ENCODE measurements at places on chromosomes 16 and 17.

DNA sequence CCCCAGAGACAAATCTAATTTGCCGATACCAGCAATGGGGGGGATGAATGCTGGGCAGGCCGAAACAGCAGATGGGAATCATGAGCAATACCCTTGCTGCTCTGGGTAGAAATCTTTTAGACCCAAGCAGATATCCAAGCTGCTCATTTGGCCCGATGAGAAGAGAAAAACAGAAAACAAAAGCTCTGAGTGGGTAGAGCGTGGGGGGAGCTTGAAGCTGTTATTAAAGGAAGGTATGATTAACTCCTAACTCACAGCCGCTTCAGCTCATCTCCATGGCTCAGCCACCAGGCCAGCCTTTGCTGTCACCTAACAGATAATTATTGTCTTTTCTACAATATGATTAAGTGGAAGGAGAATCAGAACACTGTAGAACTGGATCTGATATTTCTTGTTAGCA, 58.3 kb downstream of the VPS35L start:
- DNase-seq, result no peak

GRCh38 chr17:30005709-30006320, 64.4 kb downstream of the EFCAB5 start:
- DNase-seq, result peak; percentile 5

- no peak for DNase-seq
Measured at GRCh38 chr17:81403671-81404534, 8.6 kb downstream of the BAHCC1 start.

GRCh38 chr17:859824-860195, 77.7 kb downstream of the MRM3 start:
- no peak for DNase-seq

DNA sequence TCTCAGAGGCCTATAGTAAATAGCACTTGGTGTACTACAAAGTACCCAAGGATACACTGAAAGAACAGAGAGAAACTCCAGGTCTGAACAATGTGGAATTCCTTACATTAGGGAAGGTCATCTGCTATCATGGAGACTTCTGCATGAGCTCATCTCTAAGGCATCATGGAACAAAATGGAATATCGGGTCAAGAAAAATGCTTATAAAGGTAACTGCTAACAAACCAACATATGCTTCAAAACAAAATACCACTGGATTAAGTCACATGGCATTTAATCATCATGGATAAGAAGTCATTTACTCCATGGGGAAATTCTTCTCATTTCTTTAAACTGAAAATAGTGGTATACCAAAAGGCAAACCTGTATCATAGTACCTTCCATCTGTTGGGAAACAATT, 34.2 kb downstream of the TXNDC11 start:
- DNase-seq, result peak; percentile 56

DNA sequence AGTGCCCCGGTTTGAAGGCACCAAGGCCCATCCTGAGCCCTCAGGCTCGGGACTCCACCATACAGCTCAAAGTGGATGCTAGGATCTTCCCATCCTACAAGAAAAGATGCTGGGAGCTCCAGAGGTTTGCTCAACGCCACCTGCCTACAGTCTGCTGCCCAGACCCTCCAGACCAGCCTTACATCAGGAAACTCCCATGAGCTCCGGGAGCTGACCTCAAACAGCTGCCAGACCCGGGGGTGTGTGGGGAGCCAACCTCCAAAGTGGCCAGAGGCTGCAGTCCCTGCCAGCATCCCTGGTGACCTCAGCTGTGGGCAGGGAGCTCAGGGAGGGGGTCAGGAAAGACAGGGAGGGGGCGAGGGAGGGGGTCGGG, 43.8 kb downstream of the C16orf82 start:
- no peak for DNase-seq

DNA sequence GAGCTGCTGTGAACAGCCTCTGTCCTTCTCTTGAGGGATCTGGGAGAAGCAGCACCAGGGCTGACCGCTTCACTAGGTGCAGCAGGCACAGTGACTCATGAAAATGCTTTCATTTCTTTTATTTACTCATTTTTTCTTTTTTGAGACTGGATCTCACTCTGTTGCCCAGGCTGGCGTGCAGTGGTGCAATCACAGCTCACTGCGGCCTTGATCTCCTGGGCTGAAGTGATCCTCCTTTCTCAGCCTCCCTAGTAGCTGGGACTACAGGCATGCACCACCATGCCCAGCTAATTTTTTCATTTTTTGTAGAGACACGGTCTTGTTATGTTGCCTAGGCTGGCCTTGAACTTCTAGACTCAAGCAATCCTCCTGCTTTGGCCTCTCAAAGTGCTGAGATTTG, 216.8 kb upstream of the EEF2KMT start:
- DNase-seq, result no peak

DNA sequence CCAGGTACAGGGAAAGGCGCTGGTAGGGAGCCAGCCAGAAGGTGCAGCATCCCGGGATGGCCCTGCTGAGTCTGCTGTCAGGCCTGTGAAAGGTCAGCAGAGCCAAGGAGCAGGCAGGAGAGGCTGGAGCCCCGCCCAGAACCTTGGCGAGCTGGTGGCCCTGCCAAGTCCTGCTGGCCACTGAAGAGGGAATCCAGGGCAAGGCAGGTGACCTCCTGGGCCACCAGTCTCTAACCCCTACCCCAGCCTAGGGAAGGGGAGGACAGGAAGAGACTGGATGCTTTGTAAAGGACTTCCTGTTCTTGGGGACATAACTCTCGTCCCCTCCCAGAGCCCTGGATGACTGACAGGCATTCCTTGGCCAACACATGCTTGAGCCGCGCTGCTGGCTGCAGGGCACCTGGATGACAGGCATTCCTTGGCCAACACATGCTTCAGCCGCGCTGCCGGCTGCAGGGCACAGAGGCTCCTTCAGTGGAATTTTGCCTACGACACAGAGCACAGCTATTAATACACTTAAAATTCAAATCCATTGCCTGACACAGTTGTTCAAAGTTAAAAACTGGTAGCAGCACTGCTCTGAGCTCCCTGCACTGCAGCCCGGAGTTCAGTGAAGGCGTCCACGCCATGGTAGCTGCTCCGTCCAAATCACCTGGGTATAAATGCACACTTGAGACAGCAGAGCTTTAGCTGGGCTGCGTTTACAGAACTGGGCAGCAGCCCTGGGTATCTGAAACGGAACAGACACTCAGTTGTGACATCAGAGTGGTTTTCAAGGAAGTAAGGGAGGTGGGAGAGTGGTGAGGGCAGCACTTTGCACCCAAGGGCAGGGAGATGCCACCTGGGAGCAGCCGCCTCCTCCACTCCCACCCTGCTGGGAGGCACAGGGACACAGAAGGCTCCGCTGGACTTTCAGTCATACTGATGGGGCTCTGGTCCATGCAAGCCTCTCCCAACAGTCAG, 2.0 kb upstream of the BRICD5 start:
- no peak for DNase-seq

DNA sequence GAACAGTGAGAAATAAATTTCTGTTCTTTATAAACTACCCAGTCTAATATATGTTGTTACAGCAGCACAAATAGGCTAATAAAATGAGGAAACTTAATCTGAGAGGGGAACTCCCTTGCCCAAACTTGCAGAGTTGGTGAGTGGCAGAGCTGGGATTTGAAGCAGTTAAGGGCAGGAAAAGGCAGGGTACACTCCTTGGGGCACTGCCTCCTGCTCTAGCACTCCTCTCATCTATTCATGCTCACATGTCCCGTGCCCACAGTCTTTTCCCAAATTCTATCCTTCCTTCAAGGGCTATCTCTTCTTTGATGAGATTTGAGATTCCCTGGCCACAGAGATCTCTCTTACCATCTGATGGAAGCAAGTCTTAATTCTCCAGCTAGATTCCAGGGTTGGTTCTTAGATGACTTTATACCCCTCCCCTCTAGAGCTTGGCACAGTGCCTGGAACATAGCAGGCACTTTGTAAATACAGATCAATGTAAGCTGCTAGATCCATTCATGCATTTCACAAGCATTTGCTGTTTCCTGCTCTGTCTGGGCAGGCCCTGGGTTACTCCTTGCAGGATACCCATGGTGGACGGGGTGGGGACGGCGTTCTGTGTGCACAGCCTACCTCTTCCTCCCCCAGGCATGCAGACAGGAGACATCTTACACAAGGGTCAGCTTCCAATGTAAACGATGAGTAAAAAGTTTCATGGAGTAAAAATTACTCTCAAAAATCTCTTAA, 39.2 kb upstream of the ABCC12 start:
- DNase-seq, result peak; percentile 35

DNA sequence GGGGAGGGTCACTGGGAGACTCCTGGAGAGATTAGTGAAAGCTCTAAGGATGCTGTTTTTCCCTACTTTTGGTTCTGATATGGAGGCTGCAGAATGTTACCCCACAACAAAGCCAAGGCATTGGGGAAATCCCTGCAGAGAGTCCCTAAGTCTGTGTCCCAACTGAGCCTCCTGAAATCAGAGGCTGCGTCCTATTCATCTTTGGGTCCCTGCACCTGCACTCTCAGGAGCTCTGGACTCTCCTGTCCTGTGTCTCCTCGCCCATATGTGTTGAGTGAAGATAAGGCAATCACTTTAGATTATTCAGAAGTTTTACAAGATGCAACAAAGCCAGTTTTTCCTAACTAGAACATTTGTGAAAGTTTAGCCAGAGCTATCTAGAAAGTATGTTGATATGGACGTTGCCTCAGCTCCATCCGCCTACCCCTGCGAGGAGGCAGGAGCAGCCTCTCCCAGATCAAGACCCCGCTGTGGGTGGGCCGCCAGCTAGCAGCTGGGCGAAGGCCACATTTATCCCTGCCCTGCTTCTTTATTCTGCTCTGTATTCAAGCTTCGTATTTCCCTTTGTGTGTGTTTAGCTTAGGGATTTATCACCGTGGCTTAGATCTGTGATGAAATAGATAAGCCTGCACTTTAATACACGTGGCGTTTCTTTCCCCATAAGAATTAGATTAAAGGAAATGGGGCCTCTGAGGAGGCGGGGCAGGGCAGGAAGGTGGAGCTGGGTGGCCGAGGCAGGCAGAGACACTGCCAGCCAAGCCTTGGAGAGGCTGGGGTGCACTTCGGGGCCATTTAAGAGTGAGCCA, 37.4 kb downstream of the SHISA6 start:
- no peak for DNase-seq

DNA sequence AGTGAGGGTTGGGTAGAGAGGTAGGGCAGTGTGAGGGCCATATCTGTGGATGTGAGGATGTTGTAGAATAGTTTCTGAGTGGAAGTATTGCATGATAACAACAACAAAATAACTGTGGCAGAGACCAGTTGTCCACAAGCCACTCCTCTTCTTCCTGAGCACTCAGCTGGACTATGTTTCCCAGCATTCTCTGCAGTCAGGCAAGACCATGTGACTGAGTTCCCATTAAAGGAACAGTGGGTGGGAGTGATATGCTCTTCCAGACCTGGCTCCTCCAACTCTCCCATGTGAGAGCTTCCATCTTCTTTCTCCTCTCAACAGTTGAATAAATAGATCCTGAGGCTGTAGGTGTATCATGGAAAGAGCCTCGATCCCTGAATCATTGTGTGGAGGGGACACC, 272.4 kb downstream of the CBLN1 start:
- DNase-seq, result no peak

DNA sequence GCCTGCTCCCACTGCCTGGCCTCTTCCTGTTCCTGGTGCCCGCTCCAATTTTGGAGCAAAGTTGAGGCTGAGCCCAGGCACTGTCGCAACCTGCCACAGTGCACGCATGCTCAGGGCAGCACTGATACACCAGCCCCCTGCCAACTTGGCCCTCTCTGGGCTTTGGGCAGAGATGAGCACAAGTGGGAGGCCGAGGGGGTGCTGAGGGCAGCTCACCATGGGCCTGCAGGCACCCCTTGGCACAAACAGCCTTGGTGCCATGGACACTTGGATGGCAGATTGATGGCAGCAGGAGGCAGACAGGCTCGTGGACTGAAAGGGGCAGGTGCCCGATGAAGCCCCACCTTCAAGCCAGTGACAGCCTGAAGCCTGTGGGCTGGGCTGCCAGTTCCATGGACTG, 42.9 kb downstream of the PIGL start:
- no peak for DNase-seq

DNA sequence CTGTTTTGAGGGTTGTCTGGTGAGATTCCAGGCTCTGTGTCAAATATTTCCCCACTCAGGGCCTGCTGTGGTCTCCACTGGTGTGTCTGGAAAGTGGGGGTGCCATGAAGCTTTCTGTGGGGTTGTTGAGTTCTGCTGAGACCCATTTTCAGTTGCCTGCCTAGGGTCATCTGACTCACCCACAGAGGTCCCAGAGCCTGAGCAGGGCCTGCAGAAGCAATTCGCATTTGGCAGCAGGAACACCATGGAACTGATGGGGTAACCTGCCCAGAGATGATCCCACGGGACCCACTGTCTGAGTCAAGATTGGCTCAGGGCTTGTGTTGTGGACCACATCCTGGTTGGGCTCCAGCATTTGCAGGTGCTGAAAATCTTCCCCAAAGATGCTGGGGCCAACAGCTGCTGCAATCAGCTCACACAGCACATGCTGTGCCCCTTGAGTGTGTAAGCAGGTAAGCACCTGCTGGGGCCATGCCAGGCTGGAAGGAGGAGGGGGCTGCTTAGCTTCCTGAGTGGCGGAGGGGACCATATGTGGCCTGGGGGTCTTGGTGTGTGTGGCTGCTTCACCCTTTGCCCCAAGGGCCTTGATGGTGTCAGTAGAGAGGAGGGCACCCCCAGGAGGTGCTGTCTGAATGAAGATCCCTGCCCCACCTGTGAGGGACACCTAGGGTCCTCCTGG, 1726.1 kb downstream of the TP53TG3F start:
- DNase-seq, result no peak

DNA sequence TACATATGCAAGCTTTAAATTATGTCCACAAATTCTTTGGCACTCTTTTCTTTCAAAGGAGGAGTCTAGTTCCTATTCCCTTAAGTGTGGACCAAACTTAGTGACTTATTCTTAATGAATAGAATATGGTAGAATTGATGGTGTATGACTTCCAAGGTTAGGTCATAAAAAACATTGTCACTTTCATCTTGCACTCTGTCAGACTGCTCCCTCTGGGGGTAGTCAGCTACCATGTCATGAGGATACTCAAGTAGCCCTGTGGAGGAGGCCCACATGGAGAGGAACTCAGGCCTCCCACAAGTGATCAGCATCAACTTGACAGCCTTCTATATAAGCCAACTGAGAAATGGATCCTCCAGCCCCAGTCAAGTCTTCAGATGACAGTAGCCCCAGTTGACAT, 58.0 kb upstream of the SCNN1B start:
- no peak for DNase-seq

DNA sequence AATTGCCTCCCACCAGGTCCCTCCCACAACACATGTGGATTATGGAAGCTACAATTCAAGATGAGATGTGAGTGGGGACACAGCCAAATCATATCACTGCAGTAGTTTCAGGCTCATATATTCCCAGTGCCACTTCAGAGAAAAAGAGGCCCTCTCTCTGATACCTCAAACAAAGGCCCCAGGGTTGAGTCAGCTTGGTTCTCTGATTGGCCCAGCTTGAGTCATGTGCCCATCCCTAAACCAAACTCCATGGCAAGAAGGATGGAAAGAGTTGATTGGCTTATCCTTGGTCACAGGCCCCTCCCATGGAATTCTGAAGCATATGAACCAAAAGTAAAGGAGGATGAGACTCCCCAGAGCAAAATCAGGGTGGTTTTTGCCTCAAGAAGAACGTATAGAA, 75.9 kb upstream of the IRX6 start:
- no peak for DNase-seq
